ENCODE measurements at places on chromosomes 7 and 10. TPM values are rescaled to one million over a fixed set of nuclear protein-coding genes. Genes with fewer than 3 reads are reported as not detected.

DNA sequence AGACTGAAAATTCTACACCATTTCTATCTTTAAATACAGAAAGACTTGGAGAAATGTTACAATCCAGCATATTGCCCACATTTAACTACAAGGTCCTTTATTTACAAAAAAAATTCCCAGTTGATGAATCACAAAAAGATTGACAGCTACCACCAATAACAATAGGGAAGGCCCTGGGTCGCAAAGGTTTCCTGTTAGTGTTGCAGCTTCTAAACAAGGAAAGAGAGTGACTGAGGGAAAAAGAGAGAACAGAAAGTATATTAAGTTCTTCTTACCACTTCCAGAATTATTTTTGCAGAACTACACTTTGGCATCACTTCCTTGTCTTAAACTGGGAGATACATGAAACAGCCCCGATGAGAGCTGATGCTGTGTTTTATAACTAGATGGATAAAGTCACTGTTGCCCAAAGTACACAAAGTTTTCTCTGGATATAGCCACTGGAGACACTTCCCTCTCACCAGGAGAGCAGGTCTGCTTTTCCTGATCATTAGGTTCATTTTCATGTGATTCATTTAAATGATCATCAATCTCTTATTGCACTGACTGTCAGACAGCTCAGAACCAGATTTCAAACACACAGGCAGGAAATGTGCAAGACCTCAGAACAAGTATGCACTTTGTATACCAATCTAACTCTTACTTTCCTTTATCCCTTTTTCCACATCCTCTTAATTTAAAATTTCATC lies 57.0 kb downstream of the SHTN1 start:
- peak; percentile 84 for DNase-seq

DNA sequence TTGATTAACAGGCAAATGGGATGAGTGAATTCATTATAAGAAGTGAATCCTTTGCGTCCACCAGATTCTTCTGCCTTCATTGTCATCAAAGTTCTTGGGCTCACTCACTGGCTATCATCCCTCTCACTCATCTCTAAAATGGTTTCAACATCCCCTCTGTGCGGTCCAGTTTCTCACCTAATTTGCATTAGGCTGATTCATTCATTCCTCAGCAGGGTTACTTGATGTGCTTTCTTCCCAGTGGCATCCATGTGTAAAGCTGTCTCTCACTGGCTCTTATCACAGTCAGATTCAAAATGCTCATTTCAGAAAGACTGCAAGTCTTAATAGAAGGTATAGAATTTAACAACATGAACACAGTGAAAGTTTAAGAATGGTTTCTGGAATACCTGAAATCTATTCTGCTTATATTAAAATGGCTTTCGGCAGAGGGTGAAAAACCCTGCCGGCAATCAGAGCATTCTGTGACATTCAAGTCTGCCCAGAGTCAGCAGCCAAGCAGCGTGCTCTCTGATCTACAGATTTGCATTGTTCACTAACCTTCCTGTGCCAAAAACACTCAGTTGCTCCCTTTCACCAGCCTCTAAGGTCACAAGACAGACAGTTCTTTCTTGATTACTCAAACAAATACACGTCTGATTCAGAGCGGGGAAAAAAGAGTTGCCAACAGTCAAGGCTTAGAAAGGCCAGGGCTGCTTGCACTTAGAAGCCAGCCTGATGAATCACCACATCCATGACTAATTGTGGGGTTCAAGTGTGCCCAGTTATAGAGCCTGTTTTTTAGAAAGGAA lies 106.7 kb downstream of the TES start:
- peak; percentile 92 for DNase-seq

- DNase-seq, result no peak
These were observed 11.6 kb downstream of the RPS24 start for GRCh38 chr10:78045237-78045636.

- DNase-seq, result no peak
These were observed 930 bp downstream of the KNDC1 start for GRCh38 chr10:133160826-133161471.

GRCh38 chr7:101172005-101172853 lies 6.9 kb upstream of the VGF start:
- no peak for DNase-seq

DNA sequence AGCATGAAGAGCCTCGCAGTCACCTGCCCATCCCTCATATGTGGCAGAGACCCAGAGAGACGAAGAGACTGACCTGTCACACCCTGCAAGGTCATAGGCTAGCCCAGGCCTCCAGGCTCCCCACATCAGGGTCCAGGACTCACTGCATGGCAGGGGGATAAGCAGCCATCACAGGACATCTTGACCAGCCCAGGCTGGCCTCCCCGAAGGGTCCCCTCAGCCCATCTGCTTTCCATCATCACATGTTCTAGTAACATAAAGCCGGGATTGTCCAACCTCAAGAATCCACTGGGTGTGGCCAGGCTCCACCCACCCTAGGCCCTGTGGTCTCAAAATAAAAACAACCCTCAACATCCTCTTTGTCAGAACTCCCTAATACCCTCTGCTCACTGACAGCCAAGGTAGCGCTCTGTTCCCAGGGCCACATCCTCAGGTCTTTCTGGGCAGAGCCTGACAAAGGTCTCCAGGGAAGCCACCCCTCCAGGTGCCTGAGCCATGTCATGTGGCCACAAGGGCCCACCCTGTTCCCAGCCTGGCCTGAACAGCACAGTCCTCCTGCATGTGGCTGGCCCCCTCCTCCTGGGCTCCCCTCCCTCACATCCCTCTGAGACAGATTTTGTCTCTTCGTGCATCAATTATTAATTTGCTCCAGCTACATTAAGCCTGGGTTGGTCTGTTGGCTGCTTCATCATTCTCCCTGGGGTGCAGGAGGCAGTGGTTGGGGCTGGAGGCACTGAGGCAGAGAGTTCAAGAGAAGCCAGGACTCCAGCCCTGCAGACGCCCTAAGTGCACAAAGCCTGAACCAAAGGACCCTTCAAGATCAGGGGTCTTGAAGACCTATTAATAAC lies 131.8 kb upstream of the UNC5B start:
- DNase-seq, result peak; percentile 25

Gene CFAP43
- 0.16 TPM for total RNA-seq
